ENCODE measurements at places on chromosomes 3 and 15. TPM values are rescaled to one million over a fixed set of nuclear protein-coding genes. Genes with fewer than 3 reads are reported as not detected.

DNA sequence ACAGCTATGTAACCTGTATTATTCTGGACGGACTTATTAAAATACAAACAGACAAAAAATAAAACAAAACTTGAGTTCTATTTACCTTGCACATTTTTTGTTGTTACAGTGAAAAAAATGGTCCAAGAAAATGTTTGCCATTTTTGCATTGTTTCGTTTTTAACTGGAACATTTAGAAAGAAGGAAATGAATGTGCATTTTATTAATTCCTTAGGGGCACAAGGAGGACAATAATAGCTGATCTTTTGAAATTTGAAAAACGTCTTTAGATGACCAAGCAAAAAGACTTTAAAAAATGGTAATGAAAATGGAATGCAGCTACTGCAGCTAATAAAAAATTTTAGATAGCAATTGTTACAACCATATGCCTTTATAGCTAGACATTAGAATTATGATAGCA, 17.1 kb downstream of the LMOD3 start:
- DNase-seq: no peak
- peaks cover 27% of the 10 kb centered on the region for H3K36me3 ChIP-seq
- no peak overlapping the region for H3K4me3 ChIP-seq
- H3K4me1 ChIP-seq: no peaks in the 10 kb centered on the region
- H3K27ac ChIP-seq: no peak overlapping the region
- H3K27me3 ChIP-seq: no peaks in the 10 kb centered on the region

DNA sequence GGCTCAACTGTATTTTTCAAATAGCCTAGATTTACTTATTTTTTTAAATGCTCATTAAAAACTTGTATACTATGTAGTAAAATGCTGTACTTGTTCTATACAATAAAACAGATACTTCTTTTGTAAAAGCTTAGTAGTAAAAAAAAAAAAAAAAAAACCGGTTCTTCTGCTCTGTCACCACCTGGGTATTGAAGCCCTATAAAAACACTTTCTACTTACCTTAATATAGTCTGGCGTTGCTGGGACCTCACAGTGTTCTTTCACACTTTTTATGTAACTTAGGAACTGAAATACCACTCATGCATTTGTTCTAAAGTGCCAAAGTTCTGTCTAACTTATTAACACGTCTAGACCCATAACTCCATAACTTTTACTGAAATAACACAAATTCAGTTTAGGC, 61.4 kb downstream of the TASOR start:
- no peaks in the 10 kb centered on the region for H3K4me1 ChIP-seq
- H3K27ac ChIP-seq: peak overlapping the region; percentile 6
- no peak overlapping the region for H3K4me3 ChIP-seq
- peak; percentile 66 for DNase-seq
- H3K27me3 ChIP-seq: no peaks in the 10 kb centered on the region
- H3K36me3 ChIP-seq: peaks cover 63% of the 10 kb centered on the region

DNA sequence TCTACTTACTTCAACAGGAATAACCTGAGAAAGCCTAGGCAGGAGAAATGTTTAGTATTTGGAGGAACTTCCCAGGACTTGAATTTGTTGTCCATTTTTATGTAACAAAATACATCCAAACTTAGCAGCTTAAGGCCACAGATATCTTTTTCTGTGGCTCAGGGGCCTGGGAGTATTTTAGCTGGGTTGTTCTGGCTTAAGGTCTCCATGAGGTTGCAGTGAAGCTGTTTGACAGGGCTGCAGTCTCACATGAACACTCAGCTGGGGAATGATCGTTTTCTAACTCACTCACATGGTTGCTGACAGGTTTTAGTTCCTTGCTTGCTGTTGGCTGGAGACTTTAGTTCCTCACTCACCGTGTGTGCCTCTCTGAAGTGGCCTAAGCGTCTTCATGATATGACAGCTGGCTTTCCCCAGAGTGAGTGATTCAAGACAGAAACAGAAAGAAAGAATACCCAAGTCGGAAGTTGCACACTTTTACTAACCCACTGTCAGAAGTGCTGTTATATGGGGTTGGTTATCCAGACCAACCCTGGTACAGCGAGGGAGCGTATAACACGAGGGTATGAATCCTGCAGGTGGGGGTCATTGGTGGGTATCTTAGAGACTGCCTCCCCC, 229.7 kb upstream of the TBL1XR1 start:
- no peak for DNase-seq
- H3K36me3 ChIP-seq: no peaks in the 10 kb centered on the region
- no peaks in the 10 kb centered on the region for H3K27me3 ChIP-seq
- no peak overlapping the region for H3K4me3 ChIP-seq
- H3K4me1 ChIP-seq: peaks cover 3% of the 10 kb centered on the region
- no peak overlapping the region for H3K27ac ChIP-seq

DNA sequence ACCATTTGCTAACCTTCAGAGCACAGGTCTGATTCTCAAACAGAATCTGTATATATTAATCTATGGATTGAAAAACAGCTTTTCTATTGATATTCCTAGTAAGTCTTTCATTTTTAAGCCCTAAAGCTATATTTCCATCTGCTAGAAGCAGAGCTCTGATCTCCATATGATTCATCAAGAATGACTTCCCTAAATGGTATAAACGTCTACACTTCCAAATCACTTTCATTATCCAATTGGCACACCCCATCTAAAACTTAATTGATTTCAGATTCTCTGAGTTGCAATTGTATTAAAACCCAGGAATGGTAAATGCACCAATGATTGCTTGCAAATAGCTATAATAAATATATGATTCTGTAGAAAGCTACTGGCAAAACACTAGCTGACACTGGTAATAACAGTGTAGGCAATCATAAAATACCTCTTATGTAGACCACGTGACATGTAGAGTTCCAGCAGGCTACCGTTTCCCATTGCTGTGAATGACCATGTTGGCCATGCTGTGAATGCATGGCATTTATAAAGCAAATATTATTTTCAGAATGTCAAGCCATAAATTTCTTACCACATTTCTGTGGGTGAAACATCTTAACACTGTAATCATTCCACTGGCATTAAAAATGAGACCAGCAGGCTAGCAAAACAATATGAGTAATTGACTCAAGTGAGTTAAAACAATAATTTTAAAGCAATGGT, 226.0 kb downstream of the ZMAT3 start:
- H3K27me3 ChIP-seq: no peaks in the 10 kb centered on the region
- no peak for DNase-seq
- H3K36me3 ChIP-seq: no peaks in the 10 kb centered on the region
- H3K27ac ChIP-seq: no peak overlapping the region

- H3K4me1 ChIP-seq: no peaks in the 10 kb centered on the region
- no peak for DNase-seq
- no peaks in the 10 kb centered on the region for H3K36me3 ChIP-seq
- H3K27ac ChIP-seq: no peak overlapping the region
Measured at GRCh38 chr3:133799794-133800585, 5.6 kb upstream of the SRPRB start.

GRCh38 chr3:113736548-113737089, 9.4 kb downstream of the NAA50 start:
- H3K4me1 ChIP-seq: no peaks in the 10 kb centered on the region
- DNase-seq: peak; percentile 20
- no peak overlapping the region for H3K27ac ChIP-seq
- H3K27me3 ChIP-seq: no peaks in the 10 kb centered on the region
- peaks cover 2% of the 10 kb centered on the region for H3K36me3 ChIP-seq
- H3K4me3 ChIP-seq: no peak overlapping the region

- no peaks in the 10 kb centered on the region for H3K4me1 ChIP-seq
- H3K27me3 ChIP-seq: no peaks in the 10 kb centered on the region
- H3K4me3 ChIP-seq: no peak overlapping the region
- H3K27ac ChIP-seq: no peak overlapping the region
Measured at GRCh38 chr3:15805756-15806266, 8.0 kb upstream of the ANKRD28 start.

- no peaks in the 10 kb centered on the region for H3K27me3 ChIP-seq
- no peak overlapping the region for H3K4me3 ChIP-seq
- H3K4me1 ChIP-seq: no peaks in the 10 kb centered on the region
- no peak for DNase-seq
- no peaks in the 10 kb centered on the region for H3K36me3 ChIP-seq
Measured at GRCh38 chr3:98788651-98789050, 25.5 kb downstream of the ST3GAL6 start.

GRCh38 chr15:33807665-33808064, 160.6 kb upstream of the CHRM5 start:
- no peak overlapping the region for H3K27ac ChIP-seq
- H3K36me3 ChIP-seq: no peaks in the 10 kb centered on the region

GRCh38 chr15:67259379-67259778, 4.8 kb downstream of the IQCH start:
- H3K27me3 ChIP-seq: no peaks in the 10 kb centered on the region
- H3K4me3 ChIP-seq: no peak overlapping the region
- DNase-seq: peak; percentile 54
- no peaks in the 10 kb centered on the region for H3K4me1 ChIP-seq

DNA sequence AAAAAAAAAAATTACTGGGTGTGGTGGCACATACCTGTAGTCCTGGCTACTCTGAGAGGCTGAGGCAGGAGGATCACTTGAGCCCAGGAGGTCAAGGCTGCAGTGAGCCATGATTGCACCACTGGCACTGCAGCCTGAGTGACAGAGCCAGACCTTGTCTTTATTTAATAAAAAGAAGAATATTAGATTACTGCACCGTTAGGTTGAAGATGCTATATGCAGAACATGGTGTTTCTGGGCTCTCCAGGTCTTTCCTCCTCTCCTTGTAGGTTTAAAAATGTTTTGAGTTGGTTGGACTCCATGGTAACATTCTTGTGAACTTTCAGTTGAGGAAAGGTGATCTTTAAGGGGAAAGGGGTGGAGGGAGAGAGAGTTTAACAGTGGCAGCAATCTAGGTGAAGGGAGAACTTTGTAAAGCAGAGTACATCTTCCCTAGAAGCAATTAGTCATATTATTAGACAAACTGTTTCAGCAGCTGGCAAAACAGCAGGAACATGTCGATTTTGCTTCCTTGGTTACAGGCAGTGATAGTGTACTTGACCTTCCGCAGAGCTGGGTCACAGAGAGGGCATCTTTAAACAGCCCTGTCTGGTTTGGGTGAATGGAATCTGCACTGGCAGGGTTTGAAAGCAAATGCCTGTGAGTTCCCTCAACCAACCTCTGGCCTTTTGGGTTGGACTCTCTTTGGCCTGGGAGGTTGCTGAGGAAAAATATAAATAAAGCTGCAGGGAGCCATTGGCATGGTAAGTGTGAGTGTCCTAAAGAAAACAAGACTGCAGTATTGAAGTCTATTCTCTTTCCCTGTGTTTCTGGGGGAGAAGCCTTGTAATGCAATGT, 42.8 kb downstream of the NR2C2 start:
- no peak overlapping the region for H3K4me3 ChIP-seq
- H3K27me3 ChIP-seq: no peaks in the 10 kb centered on the region
- H3K27ac ChIP-seq: no peak overlapping the region
- H3K4me1 ChIP-seq: no peaks in the 10 kb centered on the region
- DNase-seq: no peak

- H3K4me3 ChIP-seq: no peak overlapping the region
- H3K27me3 ChIP-seq: no peaks in the 10 kb centered on the region
- H3K27ac ChIP-seq: no peak overlapping the region
- H3K36me3 ChIP-seq: no peaks in the 10 kb centered on the region
- no peak for DNase-seq
- H3K4me1 ChIP-seq: peaks cover 5% of the 10 kb centered on the region
Measured at GRCh38 chr3:73041537-73041936, 19.9 kb upstream of the EBLN2 start.

DNA sequence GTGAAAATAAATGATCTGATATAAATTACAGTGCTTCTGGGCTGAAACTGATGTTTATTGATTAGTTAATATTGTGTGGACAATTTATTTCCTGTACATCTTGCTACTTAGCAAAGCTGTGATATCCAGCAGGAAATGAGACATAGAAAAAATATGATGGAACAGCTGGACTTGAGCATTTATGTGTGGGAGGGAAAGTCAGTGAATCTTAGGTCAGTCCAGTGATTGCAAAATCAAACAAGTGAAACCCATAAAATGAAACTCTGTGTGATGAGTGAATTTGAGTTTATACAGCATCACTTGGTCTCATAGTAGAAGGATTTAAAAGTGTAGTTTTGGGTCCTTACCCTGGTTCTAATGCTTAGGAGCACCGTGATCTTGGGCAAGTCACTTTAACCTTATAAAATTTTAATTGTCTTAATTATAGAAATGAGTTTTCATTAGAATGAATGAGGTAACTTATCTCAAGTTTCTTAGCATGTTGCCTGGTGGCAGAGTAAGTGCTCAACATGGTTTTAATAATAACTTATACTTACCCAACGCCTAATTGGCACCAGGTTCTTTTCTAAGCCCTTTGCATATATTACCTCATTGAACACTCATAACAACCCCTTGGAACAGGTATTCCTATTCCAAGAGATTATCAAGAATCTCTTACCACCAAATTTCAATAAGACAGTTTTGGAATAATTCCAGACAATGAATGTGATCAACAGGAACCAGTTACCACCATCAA, 194.6 kb downstream of the ADAMTSL3 start:
- H3K27me3 ChIP-seq: no peaks in the 10 kb centered on the region
- H3K4me3 ChIP-seq: no peak overlapping the region
- DNase-seq: peak; percentile 15

- H3K4me3 ChIP-seq: no peak overlapping the region
- no peak for DNase-seq
- no peak overlapping the region for H3K27ac ChIP-seq
- H3K36me3 ChIP-seq: no peaks in the 10 kb centered on the region
Measured at GRCh38 chr3:39501968-39502837, 34.7 kb downstream of the MOBP start.

DNA sequence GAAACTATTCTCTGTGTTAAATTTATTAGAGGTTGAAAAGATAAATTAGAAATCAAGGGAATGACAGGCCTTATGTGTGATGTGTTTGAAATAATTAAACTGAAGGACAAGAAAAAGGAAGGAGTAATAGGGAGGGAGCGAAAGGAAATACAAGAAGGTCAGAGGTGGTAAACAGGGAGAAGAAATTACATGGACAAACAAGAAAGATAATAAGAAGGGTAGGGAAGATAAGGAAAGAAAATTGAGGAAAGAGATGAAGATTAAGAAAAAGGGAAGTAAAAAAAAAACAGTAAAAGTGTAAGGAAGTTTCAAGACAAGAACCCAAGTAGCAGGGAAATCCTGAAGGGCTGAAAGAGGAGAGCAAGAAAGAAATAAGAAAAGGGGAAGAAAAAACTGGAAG, 26.2 kb upstream of the ANXA2 start:
- DNase-seq: no peak
- peak overlapping the region; percentile 25 for H3K27ac ChIP-seq
- peaks cover 17% of the 10 kb centered on the region for H3K36me3 ChIP-seq

DNA sequence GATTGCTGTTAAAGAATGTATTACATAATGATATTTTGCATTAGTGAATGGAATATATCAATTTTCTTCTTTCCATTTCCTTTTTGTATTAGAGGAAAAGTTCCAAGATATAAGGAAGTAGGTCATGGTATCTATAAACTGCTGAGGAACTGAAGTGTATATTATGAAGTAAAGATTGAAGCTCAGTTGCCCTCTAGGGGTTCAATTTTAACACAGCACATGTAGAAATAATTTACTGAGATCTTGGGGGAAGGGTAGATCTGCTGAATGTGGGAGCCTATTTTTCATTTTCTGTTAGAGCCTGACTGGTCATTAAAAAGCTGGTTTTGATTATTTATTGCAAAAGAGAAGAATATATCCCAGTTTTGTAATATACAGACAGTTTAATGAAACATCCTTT, 45.2 kb downstream of the CMC1 start:
- H3K4me3 ChIP-seq: no peak overlapping the region
- DNase-seq: peak; percentile 52
- H3K27ac ChIP-seq: no peak overlapping the region
- no peaks in the 10 kb centered on the region for H3K27me3 ChIP-seq
- no peaks in the 10 kb centered on the region for H3K4me1 ChIP-seq

GRCh38 chr3:15148614-15149013, 49.7 kb upstream of the RBSN start:
- no peaks in the 10 kb centered on the region for H3K36me3 ChIP-seq
- H3K27me3 ChIP-seq: peaks cover 8% of the 10 kb centered on the region
- H3K27ac ChIP-seq: no peak overlapping the region
- H3K4me1 ChIP-seq: no peaks in the 10 kb centered on the region

Gene BCL6
- polyA plus RNA-seq: 7.4 TPM

Gene PEX5L
- 0.61 TPM for polyA plus RNA-seq

Gene RTP3
- not detected for polyA plus RNA-seq

Gene SLC22A13
- 0.34 TPM for polyA plus RNA-seq
